Activated T-cell treated with anti-CD3 and anti-CD28 coated beads for 48 hours (primary cell): ENCODE measurements at places on chromosomes 12 and 14.
A peak's percentile ranks its signal among the peaks of the same experiment; 100 is the strongest.

DNA sequence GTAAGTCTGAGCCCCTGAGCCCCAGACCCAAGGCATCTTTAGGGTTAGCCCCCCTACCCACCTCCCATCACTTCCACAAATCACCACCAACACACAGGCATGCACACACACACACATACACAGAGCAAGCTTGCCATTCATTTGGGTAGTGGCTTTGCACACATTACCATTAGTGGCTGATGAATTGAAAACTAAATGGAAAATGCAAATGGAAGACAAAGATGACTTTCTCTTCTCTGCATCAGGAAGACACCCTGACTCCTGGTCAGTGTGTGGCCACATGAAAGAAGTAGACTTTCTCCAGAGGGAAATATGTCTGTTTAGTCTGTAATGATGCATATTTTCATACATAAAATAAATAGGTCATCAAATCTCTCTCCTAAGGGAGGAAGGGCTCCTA lies 55.2 kb downstream of the CCDC60 start:
- DNase-seq: no peak

DNA sequence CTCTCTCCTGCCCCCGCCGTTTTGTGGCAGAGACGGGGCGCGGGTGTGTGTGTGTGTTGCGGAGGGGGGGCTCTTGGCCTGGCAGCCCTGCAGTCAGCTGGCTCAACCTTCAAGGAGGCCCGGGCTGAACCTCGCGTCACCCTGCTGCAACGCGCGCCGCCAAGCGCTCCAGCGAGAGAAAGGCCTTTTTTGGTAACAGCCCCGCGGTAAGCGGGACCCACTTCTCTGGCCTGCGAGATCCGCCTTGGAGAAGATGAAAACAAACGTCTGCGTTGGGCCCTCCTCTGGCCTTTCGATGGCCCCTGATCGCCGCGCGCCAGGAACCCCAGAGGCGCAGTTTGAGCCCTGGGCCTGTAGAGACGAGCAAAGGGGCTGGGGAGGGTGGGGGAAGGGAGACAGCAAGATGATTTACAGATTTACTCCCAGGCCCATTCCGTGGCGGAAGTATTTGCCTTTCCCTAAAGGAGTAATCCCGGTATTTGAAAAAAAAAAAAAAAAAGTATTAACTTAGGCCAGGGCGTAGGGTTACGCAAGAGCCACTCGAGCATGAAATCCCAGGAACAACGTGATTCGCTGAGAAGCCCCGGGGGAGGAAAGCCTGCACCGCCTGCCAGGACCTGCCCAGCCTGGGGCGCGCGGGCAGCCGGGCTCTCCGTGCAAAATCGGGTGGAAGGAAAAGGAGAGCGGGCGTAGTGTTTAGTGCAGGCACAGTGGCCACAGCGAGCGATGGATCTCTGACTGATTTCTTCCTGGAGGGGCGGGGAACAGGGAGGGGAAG lies 4.5 kb upstream of the IRF2BPL start:
- DNase-seq: peak; percentile 73

DNA sequence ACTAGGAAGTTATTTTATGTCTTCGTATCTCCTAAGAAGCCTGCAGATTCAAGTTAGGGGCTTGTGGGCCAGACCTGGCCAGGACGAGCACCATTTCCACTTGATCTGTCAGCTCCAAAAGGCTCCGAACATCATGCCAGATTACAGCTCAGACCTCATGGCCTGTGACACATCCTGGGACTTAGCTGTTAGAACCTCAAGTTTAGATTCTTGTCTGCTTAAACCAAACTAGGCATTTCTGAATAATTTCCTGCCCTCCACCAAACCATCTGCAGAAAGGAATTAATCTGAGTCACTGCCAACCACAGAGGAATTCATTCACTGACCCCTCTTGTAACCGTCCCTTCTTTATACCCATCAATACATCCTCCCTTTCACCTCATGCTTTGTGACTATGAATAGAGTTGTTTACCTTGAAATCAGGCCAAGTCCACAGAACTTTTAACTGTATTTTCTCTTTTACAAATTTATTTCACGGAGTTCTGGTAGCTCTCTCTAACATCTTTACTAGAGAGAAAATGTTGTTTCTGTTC lies 120.3 kb downstream of the FBXL14 start:
- DNase-seq: peak; percentile 9

DNA sequence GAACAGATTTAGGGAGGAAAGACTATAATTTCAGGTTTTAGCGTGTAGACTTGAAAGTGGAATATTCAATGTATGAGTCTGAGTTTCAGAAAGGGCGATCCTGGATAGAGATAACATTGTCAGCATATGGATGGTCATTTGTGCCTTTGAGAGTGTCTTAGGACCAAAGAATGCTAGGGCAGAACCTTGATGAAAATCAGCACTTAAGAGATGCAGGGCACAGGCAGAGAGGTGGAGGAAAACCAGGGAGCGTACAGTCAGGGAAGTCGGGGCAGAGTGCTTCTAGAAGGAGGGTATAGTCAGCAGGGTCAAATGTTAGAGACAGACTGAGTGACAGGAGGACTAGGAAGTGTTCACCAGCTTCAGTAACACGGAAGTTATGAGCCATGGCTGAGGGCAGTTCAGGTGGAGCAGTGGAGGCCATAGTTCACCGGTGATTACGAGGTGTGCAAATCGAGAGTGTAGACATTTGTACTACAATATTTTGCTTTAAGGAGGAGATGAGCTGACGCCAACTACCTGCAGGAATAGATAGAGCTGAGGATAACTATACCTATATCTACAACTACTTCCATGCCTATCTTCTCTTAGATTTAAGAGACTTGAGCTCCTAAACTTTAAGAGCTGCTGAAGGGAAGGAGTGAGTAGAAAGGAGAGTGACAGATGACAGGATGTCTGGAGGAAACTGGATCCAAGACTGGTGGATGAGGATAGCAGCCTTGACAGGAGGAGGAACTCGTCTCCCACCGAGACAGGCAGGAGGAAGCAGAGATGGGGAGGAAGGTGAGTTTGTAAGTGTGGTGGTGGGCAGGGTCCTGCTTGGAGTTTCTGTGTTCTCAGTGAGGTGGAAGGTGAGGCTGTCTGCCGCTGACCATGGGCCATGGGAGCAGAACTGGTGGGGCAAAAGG lies 6.5 kb downstream of the CBLN3 start:
- no peak for DNase-seq

DNA sequence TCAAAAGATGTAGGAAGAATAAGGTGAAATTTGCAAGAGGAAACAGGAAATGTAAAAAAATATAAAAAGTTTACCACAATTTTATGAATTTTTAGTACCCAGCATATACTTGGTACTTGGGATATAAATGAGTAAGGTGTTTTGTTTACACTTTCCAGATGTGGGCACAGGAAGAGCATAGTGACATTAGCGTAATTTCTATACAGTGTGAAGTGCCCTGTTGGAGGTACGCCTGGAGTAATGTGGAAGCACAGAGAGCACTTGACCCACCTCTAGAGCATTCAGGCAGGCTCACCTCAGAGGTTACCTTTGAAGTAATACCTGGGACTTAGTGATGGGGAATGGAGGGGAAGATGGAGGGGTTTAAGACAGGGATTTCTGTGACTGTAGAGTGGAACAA lies 89.5 kb downstream of the AEBP2 start:
- no peak for DNase-seq

GRCh38 chr12:62260733-62261683 lies 804 bp downstream of the USP15 start:
- peak; percentile 25 for DNase-seq

DNA sequence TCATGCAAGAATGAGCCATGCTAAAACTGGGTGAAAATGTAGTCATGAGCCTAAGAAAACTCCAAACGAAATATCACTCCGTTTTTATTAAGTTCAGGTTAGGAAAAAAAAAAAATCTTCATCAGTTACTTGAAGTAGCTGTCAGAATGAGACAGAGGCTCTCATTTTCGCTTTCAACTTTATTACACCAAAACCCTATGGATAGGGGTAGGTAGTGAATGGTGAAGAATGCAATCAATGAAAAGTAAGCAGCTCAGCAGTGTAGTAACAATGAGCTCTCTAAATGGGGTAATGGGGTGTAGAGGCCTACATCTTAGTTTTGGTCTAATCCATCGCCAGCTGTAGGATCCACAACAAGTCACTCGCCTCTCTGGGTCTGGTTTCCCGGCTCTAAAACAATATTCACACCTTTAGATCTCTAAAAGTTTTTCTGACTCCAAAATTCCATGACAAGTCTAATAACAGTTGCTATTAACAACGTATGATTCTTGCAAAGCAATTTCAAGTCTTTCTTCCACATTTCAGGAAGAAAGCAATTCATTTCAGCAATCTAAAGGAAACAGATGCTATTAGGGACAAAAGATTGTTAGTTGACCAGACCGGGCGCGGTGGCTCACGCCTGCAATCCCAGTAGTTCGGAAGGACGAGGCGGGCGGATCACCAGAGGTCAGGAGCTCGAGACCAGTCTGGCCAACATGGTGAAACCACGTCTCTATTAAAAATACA lies 1.7 kb downstream of the BTBD7 start:
- DNase-seq: no peak

GRCh38 chr12:666766-667308 lies 3.6 kb upstream of the NINJ2 start:
- DNase-seq: no peak

DNA sequence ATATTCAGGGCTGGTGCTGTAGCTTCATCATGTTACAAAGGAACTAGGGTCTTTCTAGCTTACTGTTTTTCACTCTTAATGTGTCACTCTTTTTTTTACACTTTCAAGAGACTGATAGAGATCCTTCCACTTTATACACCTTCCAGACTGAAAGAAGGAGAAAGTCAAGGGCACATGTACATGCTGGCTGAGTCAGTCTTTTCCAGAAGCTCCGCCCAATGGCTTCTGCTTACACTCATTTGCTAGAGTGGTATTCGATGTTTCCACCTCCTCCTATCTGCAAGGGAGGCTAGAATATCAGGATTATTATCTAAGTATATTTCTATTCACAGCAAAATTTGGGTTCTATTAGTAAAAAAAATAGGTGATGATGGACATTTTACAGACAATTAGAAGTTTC lies 325.8 kb upstream of the OR4E1 start:
- DNase-seq: no peak

GRCh38 chr14:27008187-27008586 lies 410.4 kb upstream of the NOVA1 start:
- no peak for DNase-seq

DNA sequence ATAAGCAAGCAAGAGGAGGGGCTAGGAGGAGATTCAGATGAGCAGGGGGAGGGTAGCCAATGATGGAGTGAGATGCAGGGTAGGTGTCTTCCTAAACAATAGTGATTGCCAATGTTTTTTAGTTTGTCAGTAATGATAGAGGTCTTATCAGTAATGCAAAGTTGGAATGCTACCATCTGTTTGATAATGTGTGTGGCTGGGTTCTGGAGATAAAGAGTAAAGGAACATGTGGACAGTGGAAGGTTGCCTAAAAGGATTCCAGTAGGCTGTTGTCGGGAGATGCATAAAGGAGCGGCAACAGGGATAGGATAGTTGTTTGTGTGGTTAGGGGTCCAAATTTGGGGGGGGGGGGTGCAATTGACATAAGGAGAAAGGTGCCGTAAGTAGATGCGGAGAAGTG lies 52.5 kb downstream of the TESPA1 start:
- DNase-seq: no peak

DNA sequence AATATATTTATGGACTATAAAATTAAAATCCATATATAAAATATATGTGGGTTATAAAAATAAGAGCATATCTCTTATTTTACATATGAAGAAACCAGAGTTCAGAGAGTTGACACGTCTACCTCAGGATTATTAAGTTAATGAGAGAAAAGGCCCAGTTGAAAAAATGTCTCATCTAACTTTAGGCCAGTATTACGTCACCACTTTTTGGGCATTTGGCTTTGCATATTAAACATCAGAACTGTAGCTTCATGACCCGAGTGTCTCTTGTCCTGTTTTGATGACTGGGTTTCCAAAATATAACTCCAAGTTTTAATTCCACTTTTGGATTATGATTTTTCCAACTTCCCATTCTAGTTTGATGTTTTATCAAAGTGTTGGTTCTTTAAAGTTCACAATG lies 1026.1 kb downstream of the SLC6A15 start:
- DNase-seq: no peak

DNA sequence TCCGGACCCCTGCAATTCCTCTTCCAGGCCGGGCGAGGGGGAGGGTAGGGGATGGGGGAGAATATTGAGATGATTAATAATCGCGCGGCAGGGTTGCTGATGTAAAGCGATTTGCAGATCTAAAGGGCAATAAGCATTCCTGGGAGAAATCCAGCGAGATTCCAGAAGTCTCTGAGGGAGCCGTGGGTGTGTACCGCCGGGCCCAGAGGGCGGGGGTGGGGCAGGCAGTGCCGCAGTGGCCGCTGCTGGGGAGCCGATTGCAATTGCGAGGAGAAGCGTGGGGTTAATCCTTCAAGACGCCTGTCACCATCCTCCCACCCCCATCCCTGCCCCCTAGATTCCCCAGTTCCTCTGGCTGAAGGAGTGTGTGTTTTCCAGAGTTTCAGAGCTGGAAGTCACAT lies 16.4 kb downstream of the FOS start:
- no peak for DNase-seq

DNA sequence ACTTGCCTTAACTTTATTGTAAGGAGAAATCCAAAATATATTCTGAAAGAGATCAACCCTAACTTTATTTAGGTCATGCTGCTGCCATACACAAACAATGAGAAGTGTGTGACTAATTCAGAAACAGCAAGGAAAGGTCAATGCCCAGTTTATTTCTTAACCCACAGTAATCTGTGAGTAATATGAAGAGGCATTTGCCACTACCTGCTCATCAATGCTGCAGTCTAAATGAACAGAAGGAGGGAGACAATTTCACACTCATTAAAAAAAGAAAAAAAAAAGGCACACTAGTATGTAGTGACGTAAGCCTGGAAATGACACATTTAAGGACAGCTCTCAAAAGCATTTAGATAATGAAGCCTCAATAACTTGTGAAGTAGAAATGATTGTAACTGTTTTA lies 90.5 kb upstream of the FOXN3 start:
- DNase-seq: no peak
